Neural crest cell (in vitro differentiated cells): ENCODE measurements at places on chromosomes 3 and 15. TPM values are rescaled to one million over a fixed set of nuclear protein-coding genes. Genes with fewer than 3 reads are reported as not detected.
A peak's percentile ranks its signal among the peaks of the same experiment; 100 is the strongest.

TICRR gene
- 43.0 and 44.9 TPM in 2 replicates for total RNA-seq

SLC6A11 gene
- 2.1 and 2.6 TPM in 2 replicates for total RNA-seq

DNAH1 gene
- total RNA-seq: 2.4 and 3.2 TPM in 2 replicates

ADGRG7 gene
- total RNA-seq: not detected in 2 replicates

ACKR4 gene
- not detected in 2 replicates for total RNA-seq

P2RY12 gene
- total RNA-seq: not detected in 2 replicates

CYP11A1 gene
- 0.77 and 1.0 TPM in 2 replicates for total RNA-seq

LDHAL6B gene
- total RNA-seq: not detected in 2 replicates

PIF1 gene
- total RNA-seq: 53.2 and 62.7 TPM in 2 replicates

GRCh38 chr15:58770519-58770856 lies 614 bp upstream of the MINDY2 start:
- H3K27ac ChIP-seq: peak overlapping the region; percentile 93
- peaks cover 10% of the 10 kb centered on the region for H3K4me1 ChIP-seq
- DNase-seq: no peak
- no peak overlapping the region for H3K4me3 ChIP-seq
- H3K27me3 ChIP-seq: no peaks in the 10 kb centered on the region
- no peaks in the 10 kb centered on the region for H3K36me3 ChIP-seq

DNA sequence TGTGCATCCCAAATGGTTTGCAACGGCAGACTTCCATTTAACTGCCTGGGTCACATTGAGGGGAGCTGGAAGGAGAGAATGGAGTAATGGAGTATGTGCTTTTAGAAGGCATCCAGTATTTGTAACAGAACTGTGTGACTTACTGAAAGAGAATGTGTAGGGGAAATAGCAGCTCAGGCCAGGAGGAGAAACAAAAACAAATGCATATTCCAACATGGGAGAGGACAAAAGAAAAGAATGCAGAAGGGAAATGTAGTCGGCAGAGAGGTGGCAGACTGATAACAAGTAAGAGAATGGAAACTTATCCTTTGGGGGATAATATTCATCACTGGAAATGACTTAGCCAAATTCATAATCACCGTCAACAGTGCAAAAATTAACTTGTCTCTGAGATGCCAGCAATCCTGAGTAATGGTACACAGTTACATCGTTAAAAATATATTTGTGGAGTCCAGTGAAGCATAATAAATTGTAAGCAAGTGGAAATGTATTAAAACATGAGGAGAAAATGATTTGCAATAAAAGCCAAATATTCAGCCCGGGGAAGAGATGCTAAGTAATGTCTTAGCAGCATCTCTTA lies 294.9 kb upstream of the SGO1 start:
- H3K27ac ChIP-seq: no peak overlapping the region
- H3K36me3 ChIP-seq: peaks cover 3% of the 10 kb centered on the region
- H3K27me3 ChIP-seq: peaks cover 3% of the 10 kb centered on the region

- H3K27ac ChIP-seq: no peak overlapping the region
- peaks cover 8% of the 10 kb centered on the region for H3K27me3 ChIP-seq
- no peaks in the 10 kb centered on the region for H3K4me1 ChIP-seq
- H3K4me3 ChIP-seq: no peak overlapping the region
Observed at GRCh38 chr3:135325726-135326235, 530.7 kb downstream of the EPHB1 start.

- DNase-seq: no peak
- peaks cover 5% of the 10 kb centered on the region for H3K27me3 ChIP-seq
- H3K4me3 ChIP-seq: no peak overlapping the region
- no peak overlapping the region for H3K27ac ChIP-seq
Observed at GRCh38 chr3:4079339-4080195, 223.6 kb upstream of the SETMAR start.

DNA sequence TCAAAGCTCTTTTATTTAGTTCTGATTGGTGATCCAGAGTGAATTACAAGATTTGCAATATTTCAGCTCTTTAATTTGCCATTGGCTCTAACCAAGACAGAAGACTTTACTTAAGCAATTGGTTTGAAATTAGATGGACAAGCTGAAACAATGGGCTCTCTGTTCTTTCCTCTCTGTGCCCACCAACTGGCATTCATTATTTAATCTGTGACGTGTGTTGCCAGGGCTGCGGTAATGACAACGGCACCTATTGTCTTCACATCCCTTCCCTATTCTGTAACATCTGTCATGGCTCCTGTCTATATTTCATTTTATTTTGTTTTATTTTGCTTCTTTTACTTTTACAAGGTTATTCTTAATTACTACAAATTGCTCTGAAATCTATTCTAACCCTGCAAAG lies 33.9 kb downstream of the PLD1 start:
- H3K27me3 ChIP-seq: peaks cover 5% of the 10 kb centered on the region
- peaks cover 35% of the 10 kb centered on the region for H3K4me1 ChIP-seq
- no peak for DNase-seq
- no peaks in the 10 kb centered on the region for H3K36me3 ChIP-seq

GRCh38 chr3:24156466-24156865 lies 211.4 kb downstream of the NR1D2 start:
- no peaks in the 10 kb centered on the region for H3K36me3 ChIP-seq
- no peak for DNase-seq
- peaks cover 28% of the 10 kb centered on the region for H3K4me1 ChIP-seq
- H3K27me3 ChIP-seq: peaks cover 9% of the 10 kb centered on the region
- H3K4me3 ChIP-seq: no peak overlapping the region

DNA sequence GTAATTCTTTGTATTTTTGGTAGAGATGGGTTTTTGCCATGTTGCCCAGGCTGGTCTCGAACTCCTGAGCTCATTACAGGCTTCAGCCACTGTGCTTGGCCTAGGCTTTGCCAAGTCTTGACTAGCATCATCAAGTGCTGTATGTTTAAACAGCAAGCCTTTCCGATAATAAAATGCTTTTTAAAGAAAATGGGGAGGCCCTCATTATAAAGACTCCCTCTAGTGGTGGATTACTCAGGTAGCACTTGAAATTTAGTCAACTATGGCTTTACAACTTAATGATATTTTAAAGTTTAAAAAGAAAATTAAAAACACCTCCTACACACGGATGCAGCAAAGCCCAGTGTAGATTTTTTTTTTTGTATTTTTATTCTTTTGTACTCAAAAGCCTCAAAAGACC lies 213.6 kb downstream of the GAP43 start:
- peaks cover 23% of the 10 kb centered on the region for H3K36me3 ChIP-seq
- H3K4me1 ChIP-seq: no peaks in the 10 kb centered on the region
- no peaks in the 10 kb centered on the region for H3K27me3 ChIP-seq
- DNase-seq: no peak

- H3K4me3 ChIP-seq: no peak overlapping the region
- DNase-seq: no peak
- H3K4me1 ChIP-seq: no peaks in the 10 kb centered on the region
- no peaks in the 10 kb centered on the region for H3K36me3 ChIP-seq
- no peak overlapping the region for H3K27ac ChIP-seq
Observed at GRCh38 chr3:22175947-22176346, 424.9 kb upstream of the ZNF385D start.

DNA sequence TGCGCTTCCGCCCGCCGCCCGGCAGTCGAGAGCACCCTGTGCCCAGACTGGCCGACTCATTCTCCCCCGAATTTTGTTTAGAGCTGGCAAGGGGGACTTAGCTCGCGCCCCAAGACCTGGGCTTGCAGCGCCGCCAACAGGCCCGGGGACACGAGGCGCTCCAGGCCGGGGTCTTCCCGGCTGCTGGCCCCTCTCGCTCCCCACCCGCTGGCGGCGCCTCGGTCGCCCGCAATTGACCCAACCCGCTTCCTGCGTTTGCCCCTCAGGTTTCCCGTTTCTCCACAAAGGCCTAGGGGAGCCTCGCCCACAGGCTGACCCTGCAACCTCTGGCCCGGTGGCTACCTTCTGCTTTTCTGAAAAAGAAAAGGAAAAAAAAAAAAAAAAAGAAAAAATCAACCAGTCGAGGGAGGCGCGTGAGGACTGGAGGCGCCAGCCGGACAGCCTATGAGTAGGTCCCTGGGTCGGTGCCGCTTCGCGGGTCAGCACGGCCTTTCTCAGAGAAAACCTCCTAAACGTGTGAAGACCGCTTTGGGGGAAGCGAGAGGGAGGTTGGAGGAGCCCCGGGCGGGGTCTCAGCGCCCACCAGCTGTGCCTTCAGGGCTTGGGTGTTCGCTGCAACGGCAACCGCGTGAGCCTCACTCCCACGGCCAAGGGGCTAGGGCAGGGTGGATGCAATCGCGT lies 7.2 kb downstream of the FOXL2 start:
- H3K4me3 ChIP-seq: no peak overlapping the region
- H3K27me3 ChIP-seq: peaks cover 100% of the 10 kb centered on the region
- peaks cover 4% of the 10 kb centered on the region for H3K36me3 ChIP-seq
- H3K27ac ChIP-seq: no peak overlapping the region
- H3K4me1 ChIP-seq: peaks cover 29% of the 10 kb centered on the region

- H3K4me1 ChIP-seq: peaks cover 25% of the 10 kb centered on the region
- peaks cover 18% of the 10 kb centered on the region for H3K36me3 ChIP-seq
- H3K27ac ChIP-seq: no peak overlapping the region
- no peak for DNase-seq
- H3K4me3 ChIP-seq: no peak overlapping the region
- no peaks in the 10 kb centered on the region for H3K27me3 ChIP-seq
Observed at GRCh38 chr15:93428807-93429351, 339.9 kb upstream of the RGMA start.

DNA sequence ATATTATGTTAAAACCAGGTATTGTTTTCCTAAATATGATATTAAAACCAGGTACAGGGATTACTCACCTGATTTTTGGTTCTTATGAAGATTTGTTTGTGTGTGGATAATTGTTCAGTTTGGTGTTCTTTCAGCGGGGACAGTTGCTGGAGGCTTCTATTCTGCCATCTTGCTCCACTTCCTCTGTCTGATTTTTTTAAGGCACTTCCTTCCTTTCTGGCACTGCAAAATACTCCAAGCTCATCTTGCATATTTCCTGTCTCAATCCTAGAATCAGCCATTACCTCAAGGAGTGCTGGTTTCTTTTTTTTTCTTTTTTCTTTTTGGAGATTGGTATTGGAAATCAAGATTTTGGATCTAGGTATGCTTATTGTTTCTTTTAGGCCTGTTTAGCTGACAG lies 229.9 kb downstream of the SV2B start:
- H3K4me1 ChIP-seq: no peaks in the 10 kb centered on the region
- no peak overlapping the region for H3K27ac ChIP-seq
- H3K36me3 ChIP-seq: peaks cover 2% of the 10 kb centered on the region
- H3K4me3 ChIP-seq: no peak overlapping the region
- no peak for DNase-seq
- H3K27me3 ChIP-seq: peaks cover 7% of the 10 kb centered on the region

GRCh38 chr3:24601066-24601939 lies 106.7 kb upstream of the THRB start:
- peaks cover 12% of the 10 kb centered on the region for H3K4me1 ChIP-seq
- no peak overlapping the region for H3K27ac ChIP-seq
- no peak for DNase-seq
- no peak overlapping the region for H3K4me3 ChIP-seq
- H3K27me3 ChIP-seq: no peaks in the 10 kb centered on the region

DNA sequence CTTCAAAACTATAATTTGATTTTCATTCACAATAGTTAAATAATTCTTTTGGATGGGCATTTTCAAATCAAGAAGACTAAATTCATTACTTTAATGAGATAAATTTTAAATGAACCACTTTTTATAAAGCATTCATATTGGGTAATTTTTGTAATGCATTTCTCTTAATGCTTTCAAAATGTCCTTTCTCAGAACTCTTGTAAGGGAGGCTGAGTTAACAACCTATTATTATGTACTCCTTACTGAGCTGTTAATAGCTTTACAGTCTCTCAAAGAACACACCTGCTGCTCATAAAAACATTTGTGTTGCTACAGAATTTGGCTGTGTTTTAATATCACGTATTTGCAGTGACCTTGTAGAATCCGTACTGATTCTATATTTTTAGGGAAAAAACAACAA lies 334.0 kb upstream of the ARL6 start:
- no peaks in the 10 kb centered on the region for H3K27me3 ChIP-seq
- H3K4me3 ChIP-seq: no peak overlapping the region
- no peak for DNase-seq

DNA sequence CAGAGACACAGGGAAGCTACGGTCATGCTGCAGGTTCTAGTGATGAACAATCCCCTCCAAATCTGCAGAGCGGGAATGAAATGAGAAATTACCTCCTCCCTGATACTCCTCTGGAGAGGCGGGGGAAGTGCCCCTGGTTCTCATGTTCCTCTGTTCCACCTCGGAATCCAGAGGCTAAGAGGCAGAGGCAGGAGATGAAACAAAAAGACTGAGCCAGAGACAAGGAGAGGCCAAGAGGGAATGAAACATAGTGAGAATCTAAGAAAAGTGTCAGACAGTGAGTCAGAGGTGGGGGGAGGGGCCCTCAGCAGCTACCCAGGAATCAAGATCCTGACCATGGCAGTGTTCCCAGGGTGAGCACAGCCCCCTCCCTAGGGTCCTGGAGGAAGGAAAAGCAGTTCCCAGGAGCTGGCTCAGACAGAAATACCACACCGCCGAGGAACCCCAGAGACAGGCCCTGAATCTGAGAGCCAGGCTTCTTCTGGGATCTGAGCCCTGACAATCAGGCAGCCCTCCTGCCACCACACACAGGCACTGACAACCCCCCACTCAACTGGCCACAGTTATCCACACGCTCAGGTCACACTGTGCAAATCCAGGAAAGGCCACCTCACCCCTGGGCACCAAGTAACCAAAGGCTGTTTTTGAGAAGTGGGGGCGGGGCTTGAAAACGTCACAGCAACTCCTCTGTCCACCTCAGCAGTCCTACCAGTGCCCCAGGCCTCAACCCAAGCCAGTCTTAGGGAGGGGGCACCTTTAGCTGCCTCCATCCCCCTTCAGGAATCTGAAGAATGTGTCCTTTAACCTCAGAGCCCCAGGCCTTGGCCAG lies 2.4 kb downstream of the CSRNP1 start:
- H3K4me3 ChIP-seq: peak overlapping the region; percentile 83
- peaks cover 74% of the 10 kb centered on the region for H3K4me1 ChIP-seq
- peaks cover 26% of the 10 kb centered on the region for H3K27me3 ChIP-seq
- peak overlapping the region; percentile 64 for H3K27ac ChIP-seq
- DNase-seq: no peak
- H3K36me3 ChIP-seq: no peaks in the 10 kb centered on the region

DNA sequence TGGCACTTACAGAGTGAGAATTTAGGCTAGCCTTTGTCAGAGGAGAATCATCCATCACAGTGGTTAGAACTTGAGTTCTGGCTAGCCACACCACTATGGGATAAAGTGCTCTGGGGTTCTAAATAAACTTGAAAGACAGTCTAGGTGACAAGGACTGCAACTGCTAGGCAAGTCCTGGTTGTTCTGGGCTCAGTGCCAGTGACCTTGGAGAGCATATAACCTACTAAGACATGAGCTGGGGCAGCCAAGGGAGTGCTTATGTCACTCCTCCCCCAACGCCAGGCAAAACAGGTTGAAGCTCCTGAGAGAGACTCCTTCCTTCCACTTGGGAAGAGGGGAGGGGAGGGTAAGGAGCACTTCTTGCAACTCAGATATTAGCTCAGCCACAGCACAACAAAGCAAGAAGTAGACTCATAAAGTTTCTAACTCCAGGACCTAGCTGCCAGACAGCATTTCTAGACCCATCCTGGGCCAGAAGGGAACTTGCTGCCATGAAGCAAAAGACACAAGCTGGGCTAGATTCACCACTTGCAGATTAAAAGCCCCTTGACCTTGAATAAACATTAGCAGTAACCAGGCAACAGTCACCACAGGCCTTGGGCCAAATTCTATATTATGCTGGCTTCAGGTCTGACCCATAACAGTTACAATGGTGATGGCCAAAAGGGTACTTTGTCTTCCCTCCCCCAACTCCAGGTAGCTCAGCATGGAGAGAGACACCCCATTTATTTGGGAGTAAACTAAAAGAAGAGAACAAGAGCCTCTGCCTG lies 963.7 kb downstream of the PLOD2 start:
- H3K36me3 ChIP-seq: no peaks in the 10 kb centered on the region
- H3K4me3 ChIP-seq: no peak overlapping the region
- no peak for DNase-seq

- no peaks in the 10 kb centered on the region for H3K36me3 ChIP-seq
- DNase-seq: no peak
- peaks cover 5% of the 10 kb centered on the region for H3K4me1 ChIP-seq
Observed at GRCh38 chr3:23019596-23020300, 183.4 kb upstream of the UBE2E2 start.
